Activated CD4-positive, alpha-beta T cell treated with anti-CD3 and anti-CD28 coated beads, Interleukin-2, amount 50 U/mL, for 4 hours (primary cell): ENCODE measurements at places on chromosomes 11 and 22.

- no peak for DNase-seq
Observed at GRCh38 chr11:42462558-42463310, 849.1 kb upstream of the API5 start.

DNA sequence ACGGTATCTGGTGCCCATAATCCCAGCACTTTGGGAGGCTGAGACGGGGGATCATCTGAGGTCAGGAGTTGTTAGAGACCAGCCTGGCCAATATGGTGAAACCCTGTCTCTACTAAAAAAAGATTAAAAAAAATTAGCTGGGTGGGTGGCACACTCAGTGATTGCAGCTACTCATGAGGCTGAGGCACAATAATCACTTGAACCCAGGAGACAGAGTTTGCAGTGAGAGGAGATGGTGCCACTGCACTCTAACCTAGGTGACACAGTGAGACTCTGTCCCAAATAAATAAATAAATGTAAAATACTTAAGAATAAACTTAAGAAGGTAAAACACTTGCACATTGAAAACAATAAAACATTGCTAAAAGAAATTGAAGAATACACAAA is 90.4 kb downstream of the ZNF280B start:
- no peak for DNase-seq

GRCh38 chr22:29994027-29994715 is 86.1 kb upstream of the HORMAD2 start:
- no peak for DNase-seq

DNA sequence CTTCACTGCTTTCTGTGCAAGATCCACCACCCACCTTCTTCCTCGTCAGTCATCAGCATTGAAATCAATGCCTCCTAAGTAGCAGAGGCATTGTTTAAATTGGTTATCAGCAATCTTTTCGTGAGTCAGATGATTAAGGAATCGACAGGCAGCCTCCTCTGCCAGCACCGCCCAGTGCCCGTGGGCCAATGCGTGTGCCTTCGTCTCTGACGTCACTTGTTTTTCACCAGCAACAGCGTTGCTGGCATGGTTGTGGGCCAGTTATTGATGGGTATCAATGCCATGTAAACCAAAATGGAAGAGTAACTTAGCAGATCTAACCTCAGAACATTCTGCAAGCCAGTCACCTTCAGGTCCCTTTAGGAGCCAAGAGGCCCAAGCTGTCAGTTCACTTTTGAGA is 69.6 kb downstream of the BARX2 start:
- no peak for DNase-seq

- DNase-seq, result no peak
Observed at GRCh38 chr22:28115426-28115825, 196.4 kb upstream of the PITPNB start.

DNA sequence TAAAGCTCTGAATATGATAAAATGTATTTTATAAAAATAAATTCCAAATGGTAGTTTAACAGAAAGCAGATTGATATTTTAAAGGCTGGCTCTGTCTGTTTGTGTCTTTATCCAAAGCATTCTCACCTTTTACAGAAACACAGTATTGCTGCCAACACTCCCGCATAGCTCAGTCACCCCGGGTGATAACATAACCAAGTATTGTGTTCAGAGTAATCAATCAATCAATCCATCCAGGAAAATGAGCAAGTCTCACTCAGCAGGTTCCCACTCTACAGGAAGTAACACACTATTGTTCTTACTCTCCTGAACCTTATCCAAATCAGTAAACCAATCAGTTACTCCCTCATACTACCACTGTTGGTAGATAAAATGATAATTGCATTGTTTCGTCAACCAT is 203.4 kb downstream of the LRRC4C start:
- DNase-seq, result no peak

- DNase-seq, result no peak
Observed at GRCh38 chr22:45885941-45886395, 91.0 kb downstream of the WNT7B start.

DNA sequence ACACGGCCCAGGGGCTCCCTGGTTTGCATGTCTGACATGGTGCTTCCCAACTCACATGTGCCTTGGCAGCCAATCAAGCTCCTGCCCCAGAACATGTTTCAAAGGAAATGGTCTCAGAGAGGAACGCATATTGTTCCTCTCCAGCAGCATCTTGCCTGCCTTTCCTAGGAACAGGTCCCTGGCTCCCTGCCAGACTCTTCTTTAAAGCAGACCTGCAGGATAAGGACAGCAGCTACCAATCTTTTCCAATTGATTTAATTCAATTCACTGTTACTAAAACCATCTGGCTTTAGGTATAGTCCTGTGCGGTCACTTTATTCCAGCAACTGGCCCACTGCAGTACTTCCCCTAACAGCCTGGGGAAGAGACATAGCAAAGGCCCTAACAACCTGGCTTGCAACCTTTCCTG is 79.9 kb downstream of the AMBRA1 start:
- DNase-seq, result no peak

GRCh38 chr11:78731027-78731426 is 156.4 kb upstream of the NARS2 start:
- DNase-seq, result no peak

GRCh38 chr11:119905162-119905561 is 176.2 kb upstream of the NECTIN1 start:
- no peak for DNase-seq

DNA sequence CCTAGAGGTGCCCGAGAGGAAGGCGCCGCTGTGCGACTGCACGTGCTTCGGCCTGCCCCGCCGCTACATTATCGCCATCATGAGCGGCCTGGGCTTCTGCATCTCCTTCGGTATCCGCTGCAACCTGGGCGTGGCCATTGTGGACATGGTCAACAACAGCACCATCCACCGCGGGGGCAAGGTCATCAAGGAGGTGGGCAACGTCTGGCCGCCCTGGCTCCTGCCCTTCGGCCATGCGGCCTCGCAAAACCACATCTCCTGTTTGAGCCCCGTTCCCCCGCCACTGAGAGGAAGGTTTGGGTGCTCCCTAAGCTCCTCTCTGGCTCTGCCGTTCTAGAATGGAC is 3.4 kb downstream of the SLC17A6 start:
- no peak for DNase-seq

GRCh38 chr11:78651923-78652842 is 77.5 kb upstream of the NARS2 start:
- no peak for DNase-seq

DNA sequence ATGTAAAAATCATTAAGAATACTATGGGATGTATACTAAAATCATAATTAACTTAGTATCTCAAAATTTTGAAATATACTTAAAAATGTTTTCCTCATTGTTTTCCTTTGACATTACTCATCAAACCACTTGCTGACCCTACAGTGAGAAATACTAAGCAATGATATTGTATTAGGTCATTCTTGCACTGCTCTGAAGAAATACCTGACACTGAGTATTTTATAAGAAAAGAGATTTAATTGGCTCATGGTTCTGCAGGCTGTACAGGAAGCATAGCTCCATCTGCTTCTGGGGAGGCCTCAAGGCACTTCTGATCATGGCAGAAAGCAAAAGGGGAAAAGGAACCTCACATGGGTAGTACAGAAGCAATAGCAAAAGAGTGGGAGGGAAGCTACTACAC is 950.9 kb upstream of the CHORDC1 start:
- DNase-seq, result no peak

- DNase-seq, result no peak
Observed at GRCh38 chr11:8106679-8107078, 25.7 kb downstream of the TUB start.

GRCh38 chr11:16793511-16793910 is 55.1 kb downstream of the C11orf58 start:
- no peak for DNase-seq

GRCh38 chr11:32659672-32660071 is 76.0 kb downstream of the EIF3M start:
- no peak for DNase-seq

DNA sequence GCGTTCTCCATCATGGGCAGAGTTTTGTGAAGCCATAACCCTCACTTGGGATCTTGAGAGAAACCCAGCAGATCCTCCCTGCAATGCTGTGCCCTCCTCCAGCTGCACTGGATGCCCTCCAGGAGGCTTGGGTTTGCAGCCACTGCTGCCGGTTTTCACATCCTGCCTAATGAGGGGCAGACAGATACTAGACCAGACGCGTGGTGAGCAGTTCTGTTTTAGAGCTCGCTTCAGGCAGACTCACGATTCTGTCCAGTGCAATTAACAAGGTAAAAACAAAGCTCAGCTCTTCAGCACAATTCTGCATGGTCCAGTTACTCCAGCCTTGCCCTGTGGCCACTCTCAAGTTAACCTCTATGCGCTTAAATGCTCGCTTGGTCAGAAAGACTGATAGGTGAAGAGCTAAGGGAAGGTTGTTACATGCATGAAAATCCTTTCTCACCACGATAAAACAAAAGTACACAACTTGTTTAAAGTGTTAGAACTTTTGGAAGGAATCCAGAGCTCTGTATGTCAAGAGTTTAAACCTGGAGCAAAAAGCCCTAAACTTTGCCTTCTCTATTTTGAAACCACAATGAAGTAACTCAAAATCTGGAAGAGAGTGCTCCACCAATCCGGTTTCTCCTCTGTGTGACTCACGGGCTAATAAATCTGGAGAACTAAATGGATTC is 292.3 kb upstream of the FAT3 start:
- DNase-seq, result no peak

DNA sequence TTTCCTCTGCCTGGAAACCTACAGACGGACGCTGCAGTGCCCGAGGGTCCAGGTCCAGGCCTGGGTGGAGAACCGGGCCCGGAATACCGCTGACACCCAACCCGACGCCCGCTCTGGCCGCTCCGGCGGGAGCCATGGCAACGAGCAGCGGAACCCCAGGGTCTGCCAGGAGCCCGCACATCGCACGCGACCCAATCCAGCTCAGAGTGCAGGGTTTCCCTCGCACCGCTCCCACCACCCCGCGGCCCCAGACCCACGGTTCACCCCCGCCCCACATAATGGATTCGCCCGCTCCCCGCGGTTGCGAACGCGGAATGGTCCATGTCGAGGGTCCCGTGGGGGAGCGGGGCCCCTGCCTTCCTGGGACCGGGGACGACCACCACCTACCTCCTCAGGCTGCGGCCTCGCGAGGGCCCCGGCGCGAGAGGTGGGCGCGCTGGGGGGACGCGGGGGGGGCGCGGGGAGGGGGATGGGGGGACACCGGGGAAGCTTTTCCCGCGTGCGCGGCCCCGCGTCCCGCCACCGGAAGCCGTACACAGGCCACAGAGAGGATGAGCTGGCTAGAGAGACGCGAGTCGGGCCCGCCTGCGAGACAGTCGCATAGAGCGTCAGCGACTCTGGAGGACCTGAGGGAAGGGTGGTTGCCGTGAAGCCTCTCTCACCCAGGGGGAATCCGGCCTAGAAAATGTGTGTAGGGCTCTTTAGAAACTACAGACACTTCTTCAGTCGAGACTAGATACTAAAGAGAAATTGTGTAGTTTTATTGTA is at the start of gene SSRP1:
SSRP1 (minus strand) TSS at position 550 of the 768 bp plus-strand sequence. CDS start 771 bp downstream, outside the sequence.
- peak; percentile 85 for DNase-seq

DNA sequence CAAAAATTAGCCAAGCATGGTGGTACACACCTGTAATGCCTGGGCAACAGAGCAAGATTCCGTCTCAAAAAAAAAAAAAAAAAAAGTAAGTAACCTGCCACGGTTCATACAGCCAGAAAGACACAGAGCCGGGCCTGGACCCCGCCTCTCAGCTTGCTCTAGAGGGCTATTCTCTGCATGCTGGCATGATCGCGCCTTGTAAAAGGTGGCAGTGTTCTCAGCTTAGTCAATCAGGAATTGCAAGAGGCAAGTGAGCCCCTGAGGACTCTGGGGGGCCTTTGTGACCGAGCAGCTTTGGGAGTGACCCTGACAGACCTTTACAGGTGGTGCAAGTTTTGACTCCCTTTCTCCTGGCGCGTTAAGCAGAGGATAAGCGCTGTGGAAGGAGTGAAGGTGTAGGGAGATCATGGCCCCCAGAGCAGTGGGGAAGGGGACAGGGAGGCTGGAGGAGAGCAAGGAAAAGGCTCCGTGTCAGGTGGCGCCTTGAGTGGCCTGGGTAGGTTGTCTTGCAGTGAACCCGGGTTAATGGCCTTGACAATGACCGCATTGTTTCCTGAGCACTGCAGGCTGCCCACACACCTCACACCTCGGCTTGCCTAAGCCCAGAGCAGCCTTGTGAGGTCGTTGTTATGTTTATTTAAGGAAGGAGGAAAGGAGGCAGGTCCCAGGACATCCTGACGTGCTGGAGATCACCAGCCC is 48.9 kb downstream of the CDPF1 start:
- no peak for DNase-seq

GRCh38 chr22:17264321-17265052 is 45.3 kb upstream of the ADA2 start:
- DNase-seq, result no peak

GRCh38 chr22:44193535-44193891 is 12.8 kb downstream of the PARVG start:
- DNase-seq, result no peak

GRCh38 chr11:102476812-102477211 is 24.2 kb upstream of the TMEM123 start:
- DNase-seq, result no peak

GRCh38 chr22:48750282-48750681 is 1077.4 kb downstream of the BRD1 start:
- no peak for DNase-seq

DNA sequence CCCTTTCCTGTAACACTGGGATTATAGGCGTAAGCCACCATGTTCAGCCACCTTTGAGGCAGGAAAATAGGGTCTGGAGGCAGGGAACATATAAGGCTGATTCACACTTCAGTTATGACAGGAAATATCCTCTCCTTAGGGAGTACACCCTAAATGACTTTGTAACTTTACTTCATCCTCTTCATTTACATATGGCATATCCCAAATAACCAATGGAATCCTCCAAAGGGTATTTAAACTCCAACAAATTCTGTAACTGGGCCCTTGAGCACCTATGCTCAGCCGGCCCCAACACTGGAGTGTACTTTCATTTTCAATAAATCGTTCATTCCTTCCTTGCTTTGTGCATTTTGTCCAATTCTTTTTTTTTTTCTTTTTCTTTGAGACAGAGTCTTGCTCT is 1.6 kb upstream of the KAT5 start:
- DNase-seq, result no peak

GRCh38 chr11:124754309-124754708 is 2.3 kb upstream of the VSIG2 start:
- DNase-seq, result no peak

DNA sequence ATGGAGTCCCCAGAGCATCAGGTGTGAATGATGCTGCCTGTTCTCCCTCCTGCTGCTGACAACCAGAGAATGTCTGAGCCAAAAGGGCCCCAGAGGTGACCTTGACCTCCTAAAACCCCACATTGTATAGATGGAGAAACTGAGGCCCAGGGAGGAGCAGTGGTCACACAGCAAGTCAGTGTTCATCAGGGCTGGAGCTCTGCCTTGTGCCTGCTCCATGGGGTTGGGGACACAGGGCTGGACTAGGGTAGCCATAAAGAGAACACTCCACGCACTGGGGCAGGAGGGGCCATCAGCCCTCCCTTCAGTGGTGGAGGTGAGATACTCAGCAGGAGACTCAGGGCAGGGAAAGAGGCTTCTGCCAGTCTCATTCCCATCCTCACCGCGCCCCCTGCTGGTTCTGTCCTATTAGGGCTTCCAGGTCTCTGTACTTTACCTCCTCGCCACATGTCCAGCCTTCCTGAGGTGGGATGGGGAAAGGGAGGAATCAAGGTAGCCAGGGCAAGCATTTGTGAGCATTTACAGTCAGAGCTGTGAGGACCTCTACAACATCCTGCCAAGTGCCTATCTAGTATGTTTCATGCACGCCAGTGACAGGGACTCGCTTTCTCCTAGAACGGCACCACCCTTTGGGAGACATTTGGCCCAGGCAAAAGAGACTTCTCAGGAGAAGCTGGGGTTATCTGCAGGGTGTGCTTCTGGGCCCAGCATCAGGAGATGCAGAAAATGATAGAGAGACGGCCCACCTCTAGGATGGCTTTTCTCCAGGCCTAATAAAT is 43.2 kb downstream of the NEU3 start:
- DNase-seq, result peak; percentile 57

GRCh38 chr22:44721213-44721612 is 19.2 kb downstream of the PRR5 start:
- DNase-seq, result no peak
